ENCODE measurements at places on chromosomes 2 and 18. TPM values are rescaled to one million over a fixed set of nuclear protein-coding genes. Genes with fewer than 3 reads are reported as not detected.
A peak's percentile ranks its signal among the peaks of the same experiment; 100 is the strongest.

Gene CIB4
- not detected for total RNA-seq

Gene SLC9A2
- 0.03 TPM for total RNA-seq

Gene TXNDC2
- total RNA-seq: not detected

Gene FIGLA
- not detected for total RNA-seq

Gene FTCDNL1
- 0.59 TPM for total RNA-seq

Gene MAL
- total RNA-seq: 0.80 TPM

GRCh38 chr18:42184685-42185477, 229.8 kb downstream of the PIK3C3 start:
- DNase-seq: no peak

GRCh38 chr2:118502106-118502505, 345.3 kb downstream of the EN1 start:
- DNase-seq: no peak

GRCh38 chr2:236264256-236264655, at the start of gene ASB18:
Gene ASB18, minus strand, starts transcription at chr2:236264406. Its CDS starts 61 bp downstream, at chr2:236264345.
- DNase-seq: no peak

DNA sequence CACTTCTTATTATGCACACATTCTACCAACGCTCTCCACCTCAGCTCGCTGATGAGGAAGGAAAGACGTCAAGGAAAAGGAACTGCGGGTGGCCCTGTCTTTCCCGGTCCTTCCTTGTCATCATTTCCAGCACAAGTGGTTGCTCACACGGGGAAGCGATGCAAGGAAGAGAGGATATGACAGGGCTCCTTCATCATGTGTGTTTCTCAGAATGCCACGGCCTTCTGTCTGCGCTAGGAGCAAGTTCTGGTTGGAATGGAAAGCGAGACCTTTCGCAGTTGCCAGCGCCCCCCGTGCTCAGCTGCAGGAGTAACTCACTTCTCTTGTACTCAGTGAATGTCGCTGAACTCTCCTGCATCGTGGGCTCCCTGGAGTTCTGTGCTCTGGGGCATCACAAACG, 191.8 kb upstream of the GLI2 start:
- DNase-seq: no peak

- DNase-seq: no peak
Observed at GRCh38 chr18:13300029-13300428, 81.5 kb downstream of the LDLRAD4 start.

DNA sequence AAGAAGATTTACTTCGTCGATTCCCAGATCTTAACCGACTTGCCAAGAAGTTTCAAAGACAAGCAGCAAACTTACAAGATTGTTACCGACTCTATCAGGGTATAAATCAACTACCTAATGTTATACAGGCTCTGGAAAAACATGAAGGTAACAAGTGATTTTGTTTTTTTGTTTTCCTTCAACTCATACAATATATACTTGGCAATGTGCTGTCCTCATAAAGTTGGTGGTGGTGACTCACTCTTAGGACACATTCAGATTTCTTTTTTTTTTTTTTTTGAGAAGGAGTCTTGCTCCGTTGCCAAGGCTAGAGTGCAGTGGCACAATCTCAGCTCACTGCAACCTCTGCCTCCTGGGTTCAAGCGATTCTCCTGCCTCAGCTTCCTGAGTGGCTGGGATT, 26.8 kb downstream of the MSH2 start:
- no peak for DNase-seq

- no peak for DNase-seq
Observed at GRCh38 chr2:239175181-239175580, 225.6 kb downstream of the HDAC4 start.

GRCh38 chr2:11554399-11554716, 20.5 kb downstream of the GREB1 start:
- no peak for DNase-seq

GRCh38 chr18:10142496-10143160, 228.8 kb downstream of the VAPA start:
- no peak for DNase-seq

- peak; percentile 67 for DNase-seq
Observed at GRCh38 chr2:121019756-121020155, 265.2 kb downstream of the TFCP2L1 start.

DNA sequence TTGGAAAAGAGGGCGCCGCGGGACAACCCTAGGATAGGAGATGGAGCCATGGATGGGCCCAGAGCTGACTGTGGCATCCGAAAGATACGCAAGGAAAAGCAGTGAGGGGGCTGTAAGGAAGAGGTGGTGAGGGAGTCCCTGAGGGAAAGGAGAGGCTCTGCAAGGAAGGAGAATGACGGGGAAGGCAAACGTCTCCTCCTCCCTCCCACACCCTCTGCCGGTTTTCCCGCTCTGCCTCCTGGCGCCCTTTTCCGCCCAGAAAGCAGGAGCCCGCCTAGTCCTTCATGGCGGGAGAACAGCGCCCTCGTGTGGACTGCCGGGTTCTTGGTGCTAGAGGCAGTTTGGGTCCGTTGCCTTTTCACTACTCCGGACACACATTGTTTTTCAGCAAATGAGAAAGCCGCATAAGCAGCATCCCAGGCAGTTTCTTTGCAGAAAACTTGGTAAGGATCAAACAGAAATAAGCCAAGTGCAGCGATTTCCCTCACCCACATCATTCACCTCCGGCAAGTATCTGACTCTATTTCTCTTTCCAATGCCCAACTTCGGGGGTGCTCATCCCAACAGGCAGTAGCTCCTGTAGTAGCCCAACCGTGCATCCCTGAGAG, 200.4 kb downstream of the INO80D start:
- peak; percentile 90 for DNase-seq

- DNase-seq: no peak
Observed at GRCh38 chr2:20457661-20458630, 11.1 kb downstream of the RHOB start.
